ENCODE measurements at places on chromosomes 1 and 21.

GRCh38 chr1:38186566-38186965, 140.0 kb upstream of the POU3F1 start:
- DNase-seq = no peak

GRCh38 chr1:202968895-202969295, 1.8 kb upstream of the CYB5R1 start:
- DNase-seq = peak; percentile 65

DNA sequence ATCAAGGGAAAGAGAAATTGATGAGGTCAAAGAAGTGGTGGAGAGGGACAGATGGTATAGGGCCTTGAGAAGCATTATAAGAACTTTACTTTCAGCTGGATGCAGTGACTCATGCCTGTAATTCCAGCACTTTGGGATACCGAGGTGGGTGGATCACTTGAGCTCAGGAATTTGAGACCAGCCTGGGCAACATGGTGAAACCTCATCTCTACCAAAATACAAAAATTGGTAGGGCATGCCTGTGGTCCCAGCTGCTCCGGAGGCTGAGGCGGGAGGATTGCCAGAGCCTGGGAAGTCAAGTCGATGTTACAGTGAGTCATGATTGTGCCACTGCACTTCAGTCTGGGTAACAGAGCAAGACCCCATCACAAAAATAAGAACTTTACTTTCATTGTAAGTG, 5.7 kb downstream of the TMEM50A start:
- DNase-seq = no peak

- DNase-seq = no peak
Measured at GRCh38 chr1:115302390-115302961, 35.6 kb downstream of the NGF start.

DNA sequence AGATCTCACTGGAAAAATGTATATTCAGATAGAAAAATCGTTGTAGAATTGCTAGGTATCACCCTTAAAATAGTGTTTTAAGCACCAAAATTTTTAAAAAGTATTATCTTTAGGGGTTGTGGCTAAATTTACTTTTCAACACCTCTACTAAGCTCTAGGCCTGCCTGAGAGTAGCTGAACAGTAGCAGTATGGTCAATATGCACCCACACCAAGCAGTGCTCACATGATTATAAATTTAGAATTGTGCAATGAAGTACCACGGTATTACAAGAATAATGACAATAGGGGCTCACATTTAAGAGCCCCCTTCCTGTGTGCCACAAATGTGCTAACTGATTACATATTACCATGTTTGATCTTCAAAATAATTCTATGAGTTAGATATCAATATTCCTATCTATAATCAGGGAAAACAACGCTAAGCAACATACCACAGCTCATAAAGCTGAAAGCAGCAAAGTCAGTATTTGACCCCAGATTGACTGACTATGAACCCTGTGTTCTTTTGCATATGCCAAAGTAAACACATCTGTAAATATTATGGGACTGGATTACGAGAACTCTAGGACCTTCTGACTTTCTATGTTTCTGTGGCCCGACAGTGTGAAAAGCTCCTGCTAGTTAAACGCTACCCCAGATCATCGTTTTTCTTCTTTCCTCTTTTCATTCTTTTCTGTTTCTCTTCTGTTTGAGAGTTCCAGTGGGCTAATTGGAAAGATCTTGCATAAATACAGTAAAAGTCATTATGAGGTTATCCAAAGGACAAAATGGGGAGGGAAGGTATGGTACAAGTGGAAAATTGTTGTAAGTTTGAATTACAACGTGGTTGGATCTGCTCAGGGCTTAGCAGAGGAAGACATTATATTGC, 201.1 kb upstream of the C1orf87 start:
- no peak for DNase-seq

- peak; percentile 20 for DNase-seq
Measured at GRCh38 chr1:115976921-115977498, 697 bp downstream of the SLC22A15 start.

GRCh38 chr21:44401386-44402160, 48.2 kb downstream of the TRPM2 start:
- DNase-seq = no peak

- peak; percentile 45 for DNase-seq
Measured at GRCh38 chr1:53945183-53945432, 391 bp downstream of the IFT25 start.

DNA sequence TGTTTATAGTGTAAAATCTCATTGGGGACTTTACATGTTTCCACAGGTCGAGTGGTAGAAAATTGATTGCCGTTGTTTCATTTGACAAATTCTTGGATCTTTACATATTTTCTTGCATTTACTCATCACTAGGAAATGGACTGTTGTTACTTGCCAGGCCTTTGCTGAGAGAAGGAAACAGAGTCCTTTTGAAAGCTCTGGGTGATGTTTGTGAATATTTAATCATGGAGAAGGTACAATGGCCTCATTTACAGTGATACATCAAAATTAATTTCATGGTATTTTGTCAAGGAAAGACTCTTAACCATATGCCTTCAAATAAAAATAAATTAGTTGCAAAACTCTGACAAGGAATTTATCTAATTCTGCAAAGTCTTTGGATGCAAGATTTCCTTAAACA, 198.0 kb downstream of the GRIK1 start:
- no peak for DNase-seq

DNA sequence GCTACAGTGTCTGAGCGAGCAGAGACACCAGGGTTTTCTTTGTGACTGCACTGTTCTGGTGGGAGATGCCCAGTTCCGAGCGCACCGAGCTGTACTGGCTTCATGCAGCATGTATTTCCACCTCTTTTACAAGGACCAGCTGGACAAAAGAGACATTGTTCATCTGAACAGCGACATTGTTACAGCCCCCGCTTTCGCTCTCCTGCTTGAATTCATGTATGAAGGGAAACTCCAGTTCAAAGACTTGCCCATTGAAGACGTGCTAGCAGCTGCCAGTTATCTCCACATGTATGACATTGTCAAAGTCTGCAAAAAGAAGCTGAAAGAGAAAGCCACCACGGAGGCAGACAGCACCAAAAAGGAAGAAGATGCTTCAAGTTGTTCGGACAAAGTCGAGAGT, 2.7 kb downstream of the ZBTB18 start:
- DNase-seq = no peak

- DNase-seq = no peak
Measured at GRCh38 chr1:46219551-46220520, 16.7 kb downstream of the LURAP1 start.

GRCh38 chr1:237269938-237270337, 228.0 kb downstream of the RYR2 start:
- DNase-seq = no peak

DNA sequence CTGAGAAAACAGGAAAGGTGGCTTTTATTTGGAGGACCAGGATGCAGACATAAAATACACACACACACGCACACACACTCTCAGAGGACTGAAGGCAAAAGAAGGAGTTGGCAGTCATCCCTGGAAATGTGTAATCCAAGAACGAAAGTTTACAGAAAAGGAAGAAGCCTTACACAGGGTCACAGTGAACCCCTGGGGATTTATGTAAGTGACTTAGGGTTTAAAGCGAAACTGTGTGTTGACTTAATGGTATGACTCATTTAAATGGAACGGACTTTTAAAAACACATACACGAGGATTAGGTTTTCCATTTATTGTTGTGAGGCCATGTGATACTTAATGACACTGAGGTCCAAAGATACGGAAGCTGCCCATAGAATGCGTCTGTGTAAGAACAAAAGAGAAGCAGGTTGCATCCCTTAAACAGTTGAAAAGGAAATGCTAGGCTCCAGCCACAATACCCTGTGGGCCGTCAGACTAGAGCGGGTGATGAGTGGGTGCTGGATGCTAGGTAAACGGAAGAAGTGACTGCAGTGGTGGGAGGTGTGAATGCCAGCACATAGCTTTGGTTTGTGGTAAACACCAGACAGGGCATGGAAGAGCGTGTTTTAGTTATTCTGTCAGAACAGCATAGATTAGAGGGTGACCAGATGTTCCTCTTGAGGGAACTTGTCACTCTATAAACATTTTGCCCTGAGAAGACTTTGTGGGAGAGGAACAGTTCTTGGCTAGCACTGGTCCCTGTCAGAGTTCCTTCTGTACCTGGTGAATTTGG, 21.6 kb upstream of the BCL10 start:
- peak; percentile 83 for DNase-seq

GRCh38 chr1:110233861-110234260, 23.7 kb downstream of the KCNC4 start:
- DNase-seq = peak; percentile 29

DNA sequence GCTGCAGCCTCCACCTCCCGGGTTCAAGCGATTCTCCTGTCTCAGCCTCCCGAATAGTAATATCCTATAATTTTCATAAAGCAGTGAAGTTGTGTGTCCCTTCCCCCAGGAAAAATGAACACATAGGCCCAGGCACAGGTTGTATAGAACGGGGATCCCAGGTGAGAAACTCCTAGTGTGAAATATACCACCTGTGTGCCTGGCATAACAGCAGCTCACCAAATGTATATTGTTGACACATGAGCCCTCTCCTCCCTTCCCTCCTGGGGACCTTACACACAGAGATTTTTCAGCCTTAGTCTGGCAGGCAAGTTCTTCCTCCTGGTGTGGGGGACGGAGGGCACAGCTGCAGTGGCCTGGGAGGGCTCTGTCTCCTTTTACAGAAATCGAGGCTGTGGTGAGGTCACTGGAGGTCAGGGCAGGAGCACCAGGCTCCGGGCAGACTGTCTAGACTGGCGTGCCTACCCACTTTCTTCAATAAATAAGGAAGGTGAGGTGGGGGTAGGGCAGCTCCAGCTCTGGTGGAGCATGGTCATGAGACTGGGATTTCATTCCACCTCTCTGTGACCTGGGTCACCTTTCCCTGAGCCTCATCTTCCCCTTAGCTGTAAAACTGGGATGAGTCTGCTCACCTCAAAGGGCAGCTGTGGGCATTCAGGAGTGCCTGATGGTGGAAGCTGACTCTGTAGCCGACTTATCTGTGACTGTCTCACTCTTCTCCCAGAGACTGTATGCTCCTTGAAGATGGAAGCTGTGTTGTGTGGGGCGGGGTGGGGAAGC, 14.3 kb downstream of the RCC1 start:
- no peak for DNase-seq

DNA sequence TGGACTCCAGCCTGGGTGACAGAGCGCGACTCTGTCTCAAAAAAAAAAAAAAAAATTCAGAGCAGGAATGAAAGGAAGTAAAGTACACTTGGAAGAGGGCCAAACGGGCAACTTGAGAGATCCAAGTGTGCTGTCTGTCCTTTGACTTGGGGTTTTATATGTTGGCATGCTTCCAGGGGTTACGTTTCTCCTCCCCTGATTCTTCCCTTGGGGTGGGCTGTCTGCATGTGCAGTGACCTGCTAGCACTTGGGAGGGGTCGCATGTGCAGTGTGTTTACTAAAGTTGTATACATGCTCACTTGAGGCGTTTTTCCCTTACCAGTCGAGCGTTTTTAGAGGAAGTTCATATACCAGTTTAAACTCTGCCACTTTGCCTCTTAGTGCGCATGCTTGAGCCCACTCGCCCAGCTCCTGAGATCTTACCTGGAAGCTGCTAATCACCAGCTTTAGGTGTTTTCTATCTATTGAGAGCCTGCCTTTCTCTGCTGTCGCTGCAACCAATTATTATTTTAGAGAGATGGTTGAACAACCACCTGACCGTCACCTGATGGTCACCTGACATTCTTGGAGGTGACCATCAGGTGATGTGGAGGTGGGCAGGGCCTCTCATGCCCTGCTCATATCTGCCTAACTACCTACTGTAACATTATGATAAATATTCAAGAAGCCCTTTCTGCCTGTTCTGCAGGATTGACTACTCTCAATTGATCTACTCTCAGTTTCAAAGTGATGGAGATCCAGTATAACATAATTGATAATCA, 140.1 kb downstream of the MACF1 start:
- DNase-seq = peak; percentile 91

GRCh38 chr1:109927911-109928321, 17.3 kb downstream of the CSF1 start:
- DNase-seq = no peak

DNA sequence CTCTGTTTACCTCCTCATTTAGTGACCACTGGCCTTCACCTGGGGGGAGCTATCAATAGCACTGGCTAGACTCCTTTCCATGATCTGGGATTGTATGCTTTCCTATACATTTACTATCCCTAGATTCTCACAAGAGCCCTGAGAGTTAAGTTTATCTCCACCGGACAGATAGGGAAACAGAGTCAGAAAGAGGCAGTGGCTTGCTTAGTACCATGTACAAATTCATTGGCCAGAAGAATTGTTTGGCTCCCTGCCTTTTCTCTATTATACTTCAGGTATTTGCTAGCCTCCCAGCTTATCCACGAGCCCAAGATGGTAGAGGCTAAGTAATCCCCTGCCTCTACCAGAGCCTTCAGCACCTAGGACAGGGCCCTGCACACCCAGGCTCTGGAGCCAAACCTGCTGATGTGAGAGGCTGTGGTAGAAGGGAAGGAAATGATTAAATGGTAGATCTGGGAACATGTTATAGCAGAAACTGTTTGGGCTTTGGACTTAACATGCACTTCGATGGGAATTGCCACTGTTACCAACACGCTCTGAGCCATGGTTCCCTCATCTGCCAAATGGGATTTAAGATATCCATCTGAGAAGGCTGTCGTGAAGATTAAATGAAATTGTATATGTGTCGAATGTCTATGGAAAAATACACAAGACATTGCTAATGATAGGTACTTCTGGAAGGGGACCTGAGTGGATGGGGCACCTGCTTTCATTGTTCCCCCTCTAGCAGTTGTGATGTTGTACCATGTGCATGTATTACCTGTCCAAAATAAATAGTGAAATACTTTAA, 3.1 kb upstream of the BLACAT1 start:
- no peak for DNase-seq

DNA sequence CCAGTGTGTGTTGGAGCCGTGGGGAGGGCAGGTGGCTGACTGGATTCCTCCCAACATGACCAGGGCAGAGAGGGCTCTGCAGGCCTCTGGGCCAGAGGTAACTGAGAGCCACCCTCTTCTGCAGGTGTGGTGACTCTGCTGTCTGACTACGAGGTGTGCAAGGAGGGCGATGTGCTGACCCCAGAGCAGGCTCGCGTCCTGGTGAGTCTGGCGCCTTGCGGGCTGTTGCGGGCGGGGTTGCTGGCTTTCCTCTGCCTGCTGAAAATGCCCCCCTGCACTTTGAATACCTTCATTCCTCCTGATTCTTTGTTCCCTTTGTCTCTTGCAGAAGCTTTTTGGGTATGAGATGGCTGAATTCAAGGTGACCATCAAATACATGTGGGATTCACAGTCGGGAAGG, 6.7 kb downstream of the MRTO4 start:
- DNase-seq = no peak

GRCh38 chr21:33967086-33967571, 51.5 kb upstream of the ATP5PO start:
- DNase-seq = no peak

- DNase-seq = no peak
Measured at GRCh38 chr1:45930258-45931150, 127.1 kb downstream of the MAST2 start.

GRCh38 chr1:240242601-240243144, 151.0 kb downstream of the FMN2 start:
- DNase-seq = no peak

Measured in NCI-H510A treated with DMSO at 0.1 percent for 48 hours (cell line).